ENCODE measurements at places on chromosomes 2 and 18.

DNA sequence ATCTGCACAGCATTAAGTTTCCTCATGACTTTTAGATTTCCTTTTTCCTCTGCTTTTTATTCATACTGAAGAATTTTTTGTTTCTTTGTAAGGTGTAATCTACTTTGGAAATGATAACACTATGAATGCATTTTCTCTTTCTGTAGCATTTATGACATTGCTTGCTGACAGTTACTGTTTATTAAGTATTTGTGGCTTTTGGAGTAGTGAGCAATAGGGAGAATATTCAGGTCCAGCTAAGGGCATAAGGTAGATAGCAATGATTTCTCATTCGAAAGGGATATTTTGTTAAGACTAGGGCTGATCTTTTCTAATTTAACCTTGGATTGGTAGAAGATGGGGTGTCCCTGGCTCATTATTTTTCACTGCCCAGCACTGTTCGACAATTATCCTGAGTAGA lies 80.3 kb downstream of the XRCC5 start:
- no peak for DNase-seq

- no peak for DNase-seq
Observed at GRCh38 chr2:6754419-6754818, 111.3 kb downstream of the CMPK2 start.

DNA sequence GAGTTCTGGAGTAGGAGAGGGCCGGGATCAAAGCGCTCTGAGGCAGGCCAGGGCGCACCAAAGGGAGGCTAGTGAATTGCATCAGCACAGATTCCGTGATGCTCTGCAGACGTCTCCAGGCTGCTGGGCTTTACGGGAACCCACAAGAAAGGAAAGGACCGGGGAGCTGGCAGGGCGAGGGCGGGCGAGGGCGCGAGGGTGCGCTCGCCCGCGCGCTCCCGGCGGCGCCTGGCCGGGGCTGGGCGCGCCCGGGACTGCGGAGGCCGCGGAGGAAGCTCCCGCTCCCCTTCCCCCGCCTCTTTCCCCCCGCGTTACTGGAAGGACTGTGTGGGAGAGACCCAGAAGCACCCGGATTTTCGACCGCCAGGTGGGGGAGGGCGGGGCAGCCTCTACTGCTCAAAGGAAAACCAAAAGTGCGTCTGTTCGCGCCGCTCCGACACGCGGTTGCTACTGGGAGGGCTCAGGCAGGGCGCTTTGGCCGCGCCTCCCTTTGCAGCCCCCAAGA lies 2.4 kb upstream of the FOSL2 start:
- DNase-seq = peak; percentile 97

- DNase-seq = no peak
Observed at GRCh38 chr18:43735570-43735969, 458.3 kb upstream of the SYT4 start.

DNA sequence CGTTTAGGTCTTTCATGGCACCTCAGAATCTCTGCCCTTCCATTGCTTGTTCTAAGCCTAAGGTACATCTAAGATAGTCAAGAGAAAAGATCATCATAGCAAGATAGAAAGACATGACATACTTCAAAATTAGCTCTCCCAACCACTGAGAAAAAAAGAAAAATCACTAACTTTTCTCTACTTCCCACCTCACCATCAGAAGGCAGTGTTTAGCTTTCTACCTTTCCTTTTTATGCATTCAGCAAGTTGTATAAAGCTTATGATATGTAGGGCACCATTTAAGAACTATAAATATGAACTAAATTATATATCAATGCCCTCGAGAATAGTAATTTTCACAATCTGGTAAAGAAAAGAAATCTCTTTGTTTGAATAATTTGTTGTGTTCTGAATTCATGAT lies 331.8 kb upstream of the VWC2L start:
- DNase-seq = no peak

GRCh38 chr2:54176577-54176976 lies 61.2 kb downstream of the ACYP2 start:
- no peak for DNase-seq

- DNase-seq = no peak
Observed at GRCh38 chr2:240461471-240462072, 26.1 kb downstream of the GPC1 start.

- peak; percentile 50 for DNase-seq
Observed at GRCh38 chr18:9095297-9096006, 7.0 kb upstream of the NDUFV2 start.

GRCh38 chr2:174577967-174578589 lies 19.5 kb downstream of the WIPF1 start:
- DNase-seq = peak; percentile 60

- no peak for DNase-seq
Observed at GRCh38 chr2:28523902-28524301, 28.0 kb downstream of the PLB1 start.

DNA sequence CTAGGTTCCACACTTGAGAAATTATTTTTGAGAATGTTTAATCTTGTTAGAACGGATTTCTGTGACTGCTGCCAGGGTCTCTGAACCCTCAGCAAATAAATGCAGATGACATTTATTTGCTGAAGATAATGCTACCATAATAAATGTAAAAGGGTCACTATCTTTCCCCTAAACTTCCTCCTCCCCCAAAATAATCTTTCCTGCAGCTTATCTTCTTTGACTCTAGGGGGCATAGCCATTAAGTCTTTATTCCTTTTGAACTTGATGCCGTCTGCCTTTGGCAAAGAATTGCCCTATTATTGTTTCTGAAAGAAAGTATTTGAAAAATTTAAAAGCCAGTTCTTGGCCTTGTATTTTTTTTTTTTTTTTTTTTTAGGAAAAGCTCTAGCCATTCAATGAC lies 63.6 kb upstream of the ACSL3 start:
- DNase-seq = no peak

DNA sequence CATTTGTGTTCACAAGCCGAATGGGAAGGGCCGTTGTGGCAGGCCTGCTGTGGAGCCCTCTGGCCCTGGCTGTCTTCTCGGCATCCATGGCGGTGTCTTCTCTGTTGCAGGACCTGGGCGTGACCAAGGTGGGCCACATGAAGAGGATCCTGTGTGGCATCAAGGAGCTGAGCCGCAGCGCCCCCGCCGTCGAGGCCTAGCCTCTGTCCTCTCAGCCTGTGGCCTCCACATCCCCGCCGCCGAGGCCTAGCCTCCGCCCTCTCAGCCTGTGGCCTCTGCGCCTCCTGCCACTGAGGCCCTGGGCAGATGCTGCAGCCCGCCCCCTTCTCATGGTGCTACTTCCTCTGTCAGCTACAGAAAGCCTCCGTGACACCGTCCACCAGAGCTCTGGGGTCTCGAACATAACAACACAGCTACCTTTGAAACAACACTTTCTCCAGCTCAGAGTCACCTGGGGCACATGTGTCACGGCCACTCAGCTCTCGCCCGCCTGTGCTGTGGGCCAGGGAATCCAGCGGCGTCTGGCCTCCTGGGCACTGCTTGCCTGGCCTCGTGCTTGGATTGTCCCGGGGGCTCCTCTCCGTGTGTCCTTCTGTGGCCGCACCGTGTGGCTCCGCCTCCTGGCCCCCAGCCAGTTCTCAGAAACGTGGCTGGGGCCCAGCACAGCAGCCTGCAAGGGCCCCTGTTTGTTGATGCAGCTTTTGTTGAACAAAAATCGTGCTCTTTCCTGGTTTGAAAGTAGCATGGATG lies 97.1 kb downstream of the USP40 start:
- DNase-seq = no peak

DNA sequence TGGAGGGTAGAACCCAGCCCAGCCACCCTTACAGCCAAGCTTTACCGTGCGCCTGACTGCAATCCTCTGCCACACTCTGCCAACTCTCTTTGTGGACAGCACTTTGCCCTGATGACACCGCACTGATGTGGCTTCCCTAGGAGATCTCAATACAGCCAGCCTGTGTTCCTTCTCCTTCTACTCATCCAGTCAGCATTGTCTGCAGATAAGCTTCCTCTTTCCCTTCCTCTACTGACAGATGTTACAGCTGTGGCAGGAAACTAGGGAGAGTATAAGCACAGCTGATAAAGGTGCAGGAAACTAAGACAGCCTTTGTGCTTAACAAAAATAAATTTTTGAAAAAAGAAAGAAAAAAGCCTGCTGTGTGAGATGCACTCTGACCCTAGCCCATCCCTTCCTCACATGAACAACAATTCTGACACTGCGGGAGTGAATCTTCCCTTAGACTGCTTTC lies 25.0 kb downstream of the CEP68 start:
- DNase-seq = no peak

- no peak for DNase-seq
Observed at GRCh38 chr2:159895258-159896065, 97.5 kb upstream of the CD302 start.

GRCh38 chr2:240919161-240919781 lies 13.1 kb downstream of the CROCC2 start:
- DNase-seq = no peak

DNA sequence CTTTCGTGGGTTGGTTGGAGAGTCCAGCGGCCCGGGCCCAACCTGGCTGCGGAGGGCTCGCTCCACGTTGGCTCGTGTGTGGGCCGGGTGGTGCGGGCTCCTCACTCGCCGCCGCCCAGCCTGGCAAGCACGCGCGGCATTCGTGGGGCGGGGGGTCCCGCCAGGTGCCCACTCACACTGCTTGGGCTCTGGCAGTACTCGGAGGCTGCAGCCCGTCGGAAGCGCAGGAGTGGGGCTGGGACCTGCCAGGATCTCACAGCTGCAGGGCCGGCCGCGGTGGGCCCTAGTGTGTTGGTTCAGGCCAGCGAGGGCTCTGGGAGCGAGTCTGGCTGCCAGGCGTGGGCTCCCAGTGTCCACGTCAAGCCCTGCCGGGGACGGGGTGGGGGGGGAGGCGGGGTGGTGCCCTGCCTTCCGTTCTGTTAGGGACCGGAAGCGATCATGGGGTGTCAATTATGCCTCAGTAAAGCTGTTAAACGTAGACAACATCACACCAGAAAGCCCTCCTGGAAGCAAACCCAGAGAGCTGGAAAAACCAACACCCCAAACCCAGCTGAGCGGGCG lies 1.0 kb upstream of the HS6ST1 start:
- DNase-seq = no peak

DNA sequence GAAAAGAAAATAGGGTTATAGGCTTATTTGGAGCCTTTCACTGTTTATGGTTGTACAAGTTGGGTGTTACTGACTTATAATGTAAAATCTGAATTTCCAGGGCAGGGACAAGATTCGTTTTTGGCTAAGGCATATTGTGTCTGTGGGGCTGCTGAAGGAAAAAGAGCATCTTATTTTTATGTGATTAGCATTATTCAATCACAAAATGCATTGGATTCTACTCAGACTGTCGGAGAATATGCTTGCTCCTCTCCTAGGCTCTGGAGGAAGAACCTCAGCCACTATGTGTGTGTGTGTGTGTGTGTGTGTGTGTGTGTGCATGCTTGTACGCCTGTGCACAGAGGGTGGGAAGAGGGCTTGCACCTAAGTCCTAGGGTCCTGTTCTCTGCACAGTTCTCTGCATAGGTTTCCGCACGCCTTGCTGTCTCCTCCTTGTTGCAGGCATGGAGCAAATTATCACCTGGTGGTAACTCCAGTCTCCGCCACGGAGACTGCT lies 44.3 kb downstream of the AGAP1 start:
- no peak for DNase-seq

GRCh38 chr18:2412281-2412680 lies 159.0 kb downstream of the METTL4 start:
- no peak for DNase-seq

DNA sequence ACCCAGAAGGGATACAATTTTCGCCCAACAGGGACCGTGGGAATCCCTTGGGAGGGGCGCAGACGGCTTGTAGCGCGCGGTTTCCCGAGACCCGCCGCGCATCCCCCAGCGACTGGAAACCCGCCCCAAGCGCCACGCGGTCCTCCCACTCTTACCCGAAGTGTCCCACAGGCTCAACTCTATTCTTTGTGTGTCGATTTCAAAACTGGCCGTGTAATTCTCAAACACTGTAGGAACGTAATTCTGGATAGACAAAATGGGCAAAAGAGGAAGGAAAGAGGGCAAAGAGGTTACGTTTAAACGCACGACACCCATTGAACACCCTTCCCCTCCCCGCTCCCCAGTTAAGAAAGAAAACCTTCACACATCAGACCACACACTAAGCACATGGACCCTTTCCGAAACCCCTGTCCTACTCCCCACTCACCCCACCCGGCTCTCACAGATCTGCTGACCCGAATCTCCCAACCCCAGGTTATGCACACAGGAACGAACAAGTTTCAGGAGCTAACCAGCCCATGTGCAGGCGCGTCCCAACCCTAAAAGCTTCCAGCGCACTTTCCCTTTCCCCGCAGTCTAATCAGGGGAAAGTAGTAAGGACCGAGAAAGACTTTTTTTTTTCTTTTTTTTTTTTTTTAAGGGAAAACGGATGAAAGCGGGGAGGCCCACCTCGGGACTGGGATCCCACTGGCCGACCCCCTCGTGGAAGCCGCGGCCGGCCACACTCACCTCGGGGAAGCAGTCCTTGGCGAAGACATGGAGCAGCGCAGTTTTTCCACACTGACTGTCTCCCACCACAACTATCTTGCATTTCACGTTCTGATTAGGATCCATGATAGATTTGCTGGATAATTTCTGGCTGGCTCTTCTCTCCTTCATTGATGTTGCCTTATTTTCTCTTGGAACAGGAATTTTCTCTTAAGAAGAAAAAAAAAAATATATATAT lies 655 bp downstream of the RND3 start:
- DNase-seq = no peak

DNA sequence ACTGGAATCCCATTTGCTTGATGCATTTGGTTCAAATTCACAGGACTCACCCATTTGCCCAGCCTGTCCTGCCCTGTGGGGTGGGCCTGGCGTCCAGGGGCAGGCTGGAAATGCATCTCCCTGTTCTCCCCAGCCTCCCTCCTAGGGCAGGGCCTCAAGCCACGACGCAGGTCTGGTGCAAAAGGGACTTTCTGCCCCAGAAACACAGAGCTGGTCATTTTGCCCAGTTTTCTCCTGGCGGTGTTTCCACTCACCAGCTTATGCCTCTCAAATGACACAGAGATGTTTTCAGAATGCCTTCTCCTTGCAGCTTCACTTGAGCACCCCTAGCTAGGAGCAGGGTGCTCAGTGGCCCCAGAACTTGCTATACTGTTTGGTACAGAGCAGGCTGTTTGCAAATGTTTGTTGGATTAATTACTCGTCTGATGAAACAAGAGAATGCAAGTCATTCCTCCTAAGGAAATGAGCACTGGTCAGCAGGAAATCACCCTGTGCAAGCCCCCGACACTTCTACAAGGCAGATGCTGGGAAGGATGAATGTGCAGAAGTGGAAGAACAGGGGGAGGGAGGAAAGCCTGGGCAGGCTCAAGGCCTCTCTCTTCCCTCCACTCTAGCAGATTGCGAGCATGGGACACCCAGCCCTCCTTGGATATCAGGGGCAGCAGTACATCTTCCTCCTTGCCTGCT lies 164.3 kb upstream of the APCDD1 start:
- DNase-seq = no peak
